Suppressor macrophage treated with lipopolysaccharide for 4 hours (primary cell): ENCODE measurements at places on chromosomes 2 and 18.

DNA sequence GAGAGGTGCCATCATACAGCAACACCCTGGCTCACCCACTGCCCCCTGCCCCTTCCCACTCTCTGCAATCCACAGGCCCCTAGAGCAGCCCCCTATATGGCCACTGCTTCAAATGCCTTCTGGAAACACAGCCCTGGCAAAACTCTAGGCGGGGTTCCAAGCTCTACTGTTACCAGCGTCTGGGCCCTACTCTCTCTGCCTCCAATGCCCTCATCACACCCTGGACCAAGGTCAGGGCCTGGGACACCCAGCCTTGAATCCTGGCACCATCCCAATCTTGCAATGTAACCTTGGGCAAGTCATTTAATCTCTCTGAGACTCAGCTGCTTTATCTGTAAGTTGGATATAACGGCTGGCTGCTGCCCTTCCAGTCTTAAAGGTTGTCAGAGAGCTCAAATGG lies 39.2 kb upstream of the LOXHD1 start:
- no peak for DNase-seq

DNA sequence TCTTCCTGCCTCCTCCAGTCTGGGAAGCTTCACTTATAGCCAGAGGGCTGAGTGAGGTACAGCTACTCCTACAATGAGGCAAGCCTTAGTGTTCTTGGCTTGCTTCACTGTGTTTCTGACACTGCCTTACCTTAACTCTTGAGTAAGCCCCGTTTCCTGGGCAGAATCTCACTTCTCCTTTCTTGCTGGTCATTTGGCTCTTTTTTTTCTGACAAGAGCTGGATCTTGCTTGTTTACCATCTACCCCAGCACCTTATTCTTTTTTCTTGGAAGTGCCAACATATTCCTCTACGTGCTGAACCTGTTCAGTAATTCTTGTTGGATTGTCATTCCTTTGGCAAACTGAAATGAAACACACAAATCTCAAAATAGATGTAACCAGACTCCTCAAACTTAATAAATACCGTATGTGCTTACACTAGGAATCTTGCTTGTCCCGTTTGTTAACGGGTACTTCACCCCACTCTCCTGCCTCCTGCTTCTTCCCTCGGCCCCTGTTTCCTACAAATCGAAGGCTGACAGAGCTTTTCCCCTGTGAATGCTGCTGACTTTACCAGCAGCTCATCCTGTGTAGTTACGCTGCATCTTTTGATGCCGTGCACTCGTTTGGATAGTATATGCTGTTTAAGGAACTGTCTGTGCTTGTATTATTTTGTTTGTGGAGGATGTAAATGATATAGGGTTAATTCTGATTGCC lies 132.2 kb downstream of the FMNL2 start:
- peak; percentile 77 for DNase-seq

- no peak for DNase-seq
These were observed 59.0 kb upstream of the TMEFF2 start for GRCh38 chr2:192253692-192254091.

GRCh38 chr2:240913810-240914644 lies 7.9 kb downstream of the CROCC2 start:
- peak; percentile 62 for DNase-seq

DNA sequence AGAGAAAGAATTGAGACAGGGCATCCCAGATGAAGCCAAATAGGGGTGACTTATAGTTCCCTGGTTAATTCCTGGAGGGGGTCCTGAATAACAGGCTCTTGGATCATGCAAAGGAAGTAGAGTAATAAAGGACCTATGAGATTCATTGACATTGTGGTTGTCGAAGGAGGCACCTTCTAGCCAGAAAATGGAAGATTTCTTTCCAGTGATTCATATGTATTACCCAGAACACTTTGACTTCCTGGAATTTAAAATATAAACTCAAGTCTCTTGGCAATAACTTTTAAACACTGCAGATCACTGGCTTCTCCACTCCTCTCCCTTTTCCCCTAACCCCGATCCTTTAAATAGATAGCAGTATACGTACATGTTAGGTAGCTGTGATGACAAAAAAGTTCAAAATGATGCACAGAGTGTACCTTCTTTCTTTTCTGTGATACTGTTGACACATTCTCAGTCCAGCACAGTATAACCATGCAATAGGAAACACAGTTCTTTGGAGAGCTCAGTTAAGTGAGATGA lies 211.8 kb downstream of the LTBP1 start:
- no peak for DNase-seq

GRCh38 chr2:237715459-237715947 lies 83.1 kb upstream of the RBM44 start:
- DNase-seq, result no peak

DNA sequence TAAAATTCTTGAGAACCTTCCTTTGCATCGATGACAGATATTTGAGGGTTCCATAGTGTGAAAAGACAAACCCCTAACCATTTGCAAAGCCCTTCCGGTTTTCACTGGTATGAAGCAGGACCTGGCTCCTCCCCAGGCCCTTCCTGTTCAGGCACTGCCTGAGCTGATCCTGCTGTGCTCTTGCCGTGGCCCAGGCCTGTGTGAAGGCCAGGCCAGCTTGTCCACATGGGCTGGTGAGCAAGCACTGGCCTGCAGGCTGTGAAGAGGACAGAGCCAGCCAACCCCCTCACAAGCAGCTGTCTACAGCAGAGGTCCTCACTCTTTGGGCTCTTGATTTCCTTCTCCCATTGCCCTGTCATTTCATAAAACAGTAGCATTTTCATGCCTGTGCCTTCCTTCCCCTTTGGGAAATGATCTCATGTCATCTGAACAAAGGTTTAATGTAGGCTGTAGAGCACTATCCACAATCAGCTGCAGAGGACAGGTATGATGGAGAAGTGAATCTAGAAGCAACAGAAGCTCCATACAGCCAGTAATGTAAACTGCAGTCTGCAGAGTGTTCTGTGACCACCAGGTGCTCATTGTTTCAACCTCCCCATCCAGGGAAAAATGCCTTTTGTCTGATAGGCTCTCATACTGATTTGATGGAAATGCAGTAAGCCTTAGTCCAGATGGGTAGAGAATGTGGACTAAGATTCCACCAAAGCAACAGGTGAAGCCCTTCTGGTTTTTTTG lies 19.8 kb downstream of the MPHOSPH10 start:
- DNase-seq, result no peak

DNA sequence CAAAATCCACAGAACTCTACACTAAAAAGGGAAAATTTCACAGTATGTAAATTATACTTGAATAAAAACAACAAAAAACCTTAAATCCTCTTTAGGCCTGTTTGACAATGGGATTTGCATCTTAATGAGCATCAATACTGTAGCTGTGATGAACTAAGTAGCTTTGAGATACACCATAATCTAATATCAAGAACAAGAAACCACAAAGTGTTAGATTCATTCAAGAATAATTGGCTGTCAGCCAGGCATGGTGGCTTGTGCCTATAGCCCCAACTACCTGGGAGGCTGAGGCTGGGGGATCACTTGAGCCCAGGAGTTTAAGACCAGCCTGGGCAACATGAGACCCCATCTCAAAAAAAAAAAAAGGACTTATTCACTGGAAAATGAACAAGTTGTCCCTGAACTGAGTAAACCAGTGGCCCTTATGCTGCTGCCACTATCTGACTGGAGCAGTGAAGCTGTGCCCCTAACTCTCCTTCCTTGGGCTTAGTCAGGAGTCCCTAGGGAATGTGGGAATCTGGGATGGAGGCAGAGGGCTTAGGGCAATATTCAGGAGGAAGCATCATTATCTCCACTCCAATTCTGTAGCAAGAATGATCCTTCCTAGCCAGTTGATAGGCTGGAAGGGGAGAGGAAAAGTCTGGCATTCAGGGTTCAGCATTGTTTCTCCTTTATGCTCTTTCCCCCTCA lies 88.5 kb downstream of the PRKCE start:
- no peak for DNase-seq

GRCh38 chr2:119553687-119554344 lies 9.6 kb downstream of the CFAP221 start:
- no peak for DNase-seq

GRCh38 chr2:3034396-3034795 lies 343.2 kb downstream of the EIPR1 start:
- DNase-seq, result no peak

DNA sequence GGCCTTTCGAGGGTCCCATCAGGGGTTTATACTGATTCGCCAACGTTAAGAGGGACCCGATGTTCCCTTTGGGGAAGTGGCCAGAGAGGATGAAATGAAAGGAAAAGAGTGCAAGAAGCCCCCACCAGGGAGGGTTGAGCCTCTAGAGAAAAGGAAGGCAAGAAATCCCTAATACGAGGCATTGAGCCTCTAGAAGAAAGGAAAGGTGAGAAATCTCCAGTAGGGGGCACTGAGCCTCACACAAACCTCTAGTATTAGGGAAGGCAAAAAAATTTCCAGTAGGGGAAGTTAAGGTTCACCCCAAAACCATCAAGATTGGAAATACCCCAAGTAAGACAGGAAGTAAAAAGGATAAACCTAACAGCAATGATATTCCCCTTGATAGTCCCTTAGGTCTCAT lies 9.8 kb upstream of the SAP130 start:
- DNase-seq, result no peak

DNA sequence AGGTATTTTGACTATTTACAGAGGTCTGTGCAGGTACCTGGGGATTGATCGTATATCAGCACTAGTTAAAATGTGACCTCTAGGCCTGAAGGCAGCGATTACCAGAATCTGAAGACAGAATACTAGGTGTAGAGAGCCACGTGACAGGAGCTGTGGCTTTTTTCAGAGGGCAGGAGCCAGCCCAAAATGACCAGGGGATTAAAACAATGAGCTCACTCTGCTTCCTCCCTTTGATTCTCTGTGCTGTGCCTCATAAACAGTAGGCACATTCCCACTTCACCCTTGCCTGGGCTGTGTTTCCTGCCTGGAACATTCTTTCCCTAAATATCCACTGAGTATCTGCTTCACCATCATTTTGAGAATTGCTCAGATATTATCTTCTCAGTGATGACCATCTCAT lies 15.2 kb downstream of the ITGAV start:
- DNase-seq, result no peak

GRCh38 chr18:59570101-59570775 lies 127.0 kb downstream of the CCBE1 start:
- no peak for DNase-seq

DNA sequence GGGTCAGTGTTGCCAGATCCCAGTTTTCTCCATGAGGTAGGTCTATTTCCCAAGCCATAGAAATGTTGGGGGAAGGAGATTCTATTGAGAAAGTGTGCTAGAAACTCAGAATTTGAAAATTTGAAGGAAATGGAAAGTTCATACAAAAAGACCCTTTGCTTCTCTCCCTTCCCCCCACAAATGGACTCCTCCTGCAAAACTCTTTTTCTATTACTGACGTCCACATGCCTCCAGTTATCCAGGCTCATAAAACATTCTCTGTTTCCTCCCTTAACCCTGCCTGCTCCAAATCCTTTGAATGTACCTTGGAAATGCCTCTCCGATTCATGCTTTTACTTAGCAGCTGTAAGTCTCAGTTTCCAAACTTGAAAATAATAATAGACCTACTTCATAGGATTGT lies 237.5 kb upstream of the TNP1 start:
- no peak for DNase-seq

- DNase-seq, result no peak
These were observed 54.7 kb upstream of the MBOAT2 start for GRCh38 chr2:9057939-9058761.

GRCh38 chr2:178700922-178701342 lies 106.3 kb downstream of the TTN start:
- peak; percentile 58 for DNase-seq

DNA sequence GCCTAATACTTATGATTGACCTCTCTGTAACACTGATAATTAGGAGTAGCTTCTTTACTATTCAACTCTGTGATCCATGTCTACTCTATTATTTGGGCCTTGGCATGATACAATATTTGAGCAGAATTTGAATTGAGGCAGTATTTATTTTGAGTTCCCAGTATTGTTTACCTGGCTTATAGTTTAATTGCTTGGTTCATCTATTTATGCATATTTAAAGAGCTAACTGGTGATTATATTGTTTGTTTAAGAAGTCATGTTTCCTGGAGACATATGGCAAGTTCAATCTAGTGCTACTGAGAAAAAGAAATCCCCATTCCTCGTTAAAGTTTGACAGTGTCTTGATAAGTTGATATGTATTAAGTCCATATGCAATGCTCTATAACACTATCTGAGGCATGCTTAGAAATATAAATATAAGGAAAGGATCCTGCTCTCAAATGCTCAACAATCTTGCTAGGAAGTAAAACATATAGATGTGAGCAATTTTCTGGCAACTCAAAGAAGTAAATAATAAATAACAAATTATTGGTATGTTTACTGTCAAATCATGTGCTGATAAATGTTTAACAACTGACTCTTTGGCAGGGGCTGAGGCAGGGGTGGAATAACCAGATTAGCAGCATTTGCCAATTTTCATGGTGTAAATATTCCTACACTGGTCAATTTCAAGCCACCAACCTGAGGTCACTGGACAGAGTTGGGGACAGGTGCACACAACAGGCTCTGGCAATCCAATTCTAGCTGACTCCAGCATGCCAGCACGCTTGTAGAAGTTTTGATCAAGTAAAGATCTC lies 430.2 kb upstream of the PIK3C3 start:
- no peak for DNase-seq

DNA sequence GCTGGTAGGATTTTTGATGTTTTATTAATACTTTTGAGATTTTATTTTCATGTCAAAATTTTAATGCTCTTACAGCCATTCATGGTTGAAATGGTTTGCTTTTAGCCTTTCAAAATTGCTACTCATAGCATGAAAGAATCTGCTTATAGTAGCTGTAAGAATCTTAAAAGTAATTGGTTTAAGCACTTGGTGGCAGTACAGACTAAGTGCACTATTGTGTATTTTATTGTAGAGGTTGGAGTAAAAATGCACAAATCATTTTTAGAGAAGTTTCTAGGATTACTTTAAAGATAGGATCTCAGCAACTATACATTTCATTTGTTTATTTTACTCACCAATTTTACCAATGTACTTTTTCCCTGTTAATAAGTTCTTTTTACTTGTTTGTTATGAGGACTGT lies 205.8 kb downstream of the SPAG16 start:
- DNase-seq, result no peak

- DNase-seq, result no peak
These were observed 592.3 kb downstream of the TRIB2 start for GRCh38 chr2:13308989-13309388.

DNA sequence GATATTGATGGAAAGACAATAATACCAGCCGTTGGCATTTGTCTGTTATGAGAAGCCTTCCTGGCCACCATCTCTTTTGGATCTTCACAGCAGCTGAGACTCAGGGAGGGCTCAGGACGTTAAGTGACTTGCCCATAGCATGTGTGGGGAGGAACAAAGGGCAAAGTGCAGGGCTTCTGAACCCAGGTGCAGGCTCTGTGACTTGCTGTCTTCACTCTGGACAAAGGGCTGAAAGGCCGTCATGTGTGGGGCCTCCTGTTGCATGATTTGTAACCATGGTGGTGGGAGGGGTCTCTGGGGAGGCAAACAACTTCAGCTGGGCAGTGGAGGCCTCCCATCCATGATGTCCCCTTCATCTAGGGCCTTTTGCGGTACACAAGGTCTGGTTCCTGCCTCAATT lies 65.5 kb upstream of the SIX2 start:
- DNase-seq, result no peak

DNA sequence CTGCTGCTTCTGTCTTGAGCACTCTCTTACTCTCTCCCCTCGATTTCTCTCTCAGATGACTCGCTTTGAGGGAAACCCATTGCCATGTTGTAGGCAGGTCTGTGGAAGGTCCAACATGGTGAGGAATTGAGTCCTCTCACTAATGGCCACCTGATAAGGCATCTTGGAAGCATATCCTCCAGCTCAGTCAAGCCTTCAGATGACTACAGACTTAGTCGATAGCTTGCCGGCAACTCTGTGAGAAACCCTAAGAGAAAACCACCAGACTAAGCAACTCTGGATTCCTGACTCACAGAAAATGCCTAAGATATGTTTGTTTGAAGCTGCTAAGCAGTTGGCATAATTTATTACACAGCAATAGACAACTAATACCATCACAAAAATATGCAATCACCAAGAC lies 51.2 kb downstream of the WDR75 start:
- DNase-seq, result no peak
